ENCODE measurements at places on chromosomes 4 and X.

DNA sequence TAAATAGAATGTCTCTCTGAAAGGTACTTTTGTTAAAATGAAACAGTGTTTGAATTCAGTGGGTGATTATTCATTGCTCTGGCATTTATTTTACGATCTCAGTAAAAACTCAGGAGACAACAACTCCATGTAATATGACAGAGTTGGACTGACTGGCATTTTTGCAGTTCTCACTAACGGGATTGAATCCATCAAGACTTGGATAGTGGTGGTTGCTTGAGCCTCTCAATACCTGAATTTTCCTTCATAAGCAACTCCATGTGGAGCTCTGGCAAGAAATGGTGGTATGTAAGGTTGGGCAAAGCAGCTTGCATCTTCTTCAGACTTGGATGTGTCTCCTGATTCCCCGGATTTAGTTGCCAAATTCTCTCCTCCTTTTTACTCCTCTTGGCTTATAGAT lies 72.7 kb downstream of the FRMPD4 start:
- DNase-seq: no peak

DNA sequence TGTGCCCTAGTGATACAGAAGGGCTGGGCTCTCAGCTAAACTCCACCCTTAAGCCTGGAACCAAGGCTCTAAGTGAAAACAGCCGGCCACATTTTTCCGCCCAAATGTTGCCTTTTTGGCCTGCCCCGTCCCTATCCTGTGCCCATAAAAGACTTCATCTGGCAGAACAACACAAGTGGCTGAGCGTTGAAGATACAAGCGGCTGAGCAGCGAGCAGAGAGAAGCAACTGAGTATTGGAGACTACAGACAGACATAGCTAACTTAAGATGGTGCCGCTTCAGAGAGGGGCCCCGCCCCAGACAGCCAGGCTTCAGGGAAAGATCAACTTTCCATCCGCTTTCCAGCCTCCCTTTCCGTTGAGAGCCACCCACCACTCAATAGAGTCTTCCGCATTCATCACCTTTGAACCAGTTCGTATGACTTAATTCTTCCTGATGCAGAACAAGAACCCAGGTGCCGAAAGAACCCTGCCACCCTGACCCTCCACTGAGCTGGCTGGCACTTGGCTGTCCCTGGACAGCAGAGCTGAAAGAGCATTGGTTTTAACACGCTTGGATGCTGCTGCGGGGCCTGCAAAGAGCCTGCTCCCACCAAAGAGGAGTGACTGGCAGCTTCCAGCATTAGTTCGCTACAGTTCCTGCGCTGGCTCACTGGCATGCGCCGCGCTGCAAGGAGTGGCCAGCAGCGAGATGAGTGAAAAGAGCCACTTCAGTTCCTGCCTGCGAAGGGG lies 853.2 kb upstream of the INTU start:
- DNase-seq: no peak

GRCh38 chrX:74343343-74344279 lies 39.6 kb downstream of the ZCCHC13 start:
- DNase-seq: peak; percentile 1

DNA sequence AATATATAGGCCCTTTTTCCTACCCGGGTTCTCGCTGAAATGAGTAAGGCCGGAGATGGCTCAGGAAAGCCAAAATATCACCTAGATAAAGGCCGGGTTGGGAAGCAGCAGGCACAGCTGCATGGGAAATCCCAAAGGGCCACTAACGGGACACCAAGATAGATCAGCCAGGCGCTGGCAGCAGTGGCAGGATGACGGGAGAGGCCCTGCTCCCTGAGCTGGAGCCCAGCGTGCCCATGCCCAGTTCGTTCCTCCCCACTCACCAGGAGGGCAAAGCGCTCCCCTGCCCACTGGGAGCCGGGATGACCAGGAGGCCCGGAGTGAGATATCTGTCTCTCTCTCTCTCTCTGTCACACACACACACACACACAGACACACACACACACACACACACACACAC lies 109.8 kb downstream of the DCTD start:
- DNase-seq: no peak

- DNase-seq: no peak
Observed at GRCh38 chrX:68677998-68678397, 30.5 kb downstream of the STARD8 start.

GRCh38 chr4:71194454-71194853 lies 144.4 kb upstream of the SLC4A4 start:
- DNase-seq: no peak

DNA sequence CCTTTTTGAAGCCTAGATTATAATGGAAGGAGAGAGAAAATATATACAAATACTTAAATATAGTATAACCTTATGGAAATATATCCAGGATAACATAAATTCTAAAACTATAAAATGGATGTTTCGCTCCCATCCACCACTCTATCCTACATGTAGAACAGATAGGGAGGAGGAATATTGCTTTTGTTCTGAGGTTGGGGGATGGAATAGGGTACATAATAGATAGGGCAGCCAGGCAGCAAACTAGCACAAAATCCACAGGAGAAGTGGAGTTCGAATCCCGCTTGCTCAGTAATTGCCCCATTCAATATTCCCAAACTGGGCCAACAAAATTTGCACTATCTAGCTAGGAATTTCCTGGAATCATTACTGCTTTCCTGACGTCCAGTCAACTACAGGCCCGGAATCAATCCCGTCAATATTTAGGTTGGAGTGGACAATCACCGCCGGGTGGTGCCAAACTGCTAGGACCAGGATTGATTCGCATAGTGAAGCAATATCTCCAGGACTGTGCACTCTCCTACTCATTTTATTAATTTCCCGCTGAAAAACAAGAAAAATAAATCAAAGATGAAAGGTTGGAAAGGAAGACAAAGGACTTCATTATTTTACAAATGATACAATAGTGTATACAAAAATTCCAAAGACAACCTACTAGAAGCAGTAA lies 40.4 kb upstream of the PAPSS1 start:
- DNase-seq: no peak

GRCh38 chr4:186191200-186192065 lies at the start of gene CYP4V2:
Gene CYP4V2 (plus strand): TSS chr4:186191567. CDS start chr4:186191824, 257 bp downstream.
- DNase-seq: peak; percentile 84

DNA sequence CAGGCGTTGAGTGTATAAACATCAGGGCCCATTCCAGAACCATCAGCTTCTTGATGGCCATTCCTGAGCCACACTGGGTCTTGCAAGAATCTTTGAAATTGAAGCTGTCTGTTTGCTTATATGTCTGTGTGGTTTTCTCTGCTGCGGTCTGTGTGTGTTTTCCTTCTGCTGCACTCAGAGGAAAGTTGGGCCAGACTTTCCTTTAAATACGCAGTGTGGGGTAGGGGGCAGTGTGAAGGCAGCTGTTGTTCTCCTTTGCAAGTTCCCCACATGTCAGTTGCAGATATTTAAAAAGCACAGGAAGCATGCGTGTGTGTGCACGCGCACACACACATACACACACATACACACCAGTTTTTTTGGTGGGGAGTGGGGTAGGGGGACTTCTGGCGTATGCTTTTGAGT lies 32.1 kb downstream of the CCKAR start:
- no peak for DNase-seq

DNA sequence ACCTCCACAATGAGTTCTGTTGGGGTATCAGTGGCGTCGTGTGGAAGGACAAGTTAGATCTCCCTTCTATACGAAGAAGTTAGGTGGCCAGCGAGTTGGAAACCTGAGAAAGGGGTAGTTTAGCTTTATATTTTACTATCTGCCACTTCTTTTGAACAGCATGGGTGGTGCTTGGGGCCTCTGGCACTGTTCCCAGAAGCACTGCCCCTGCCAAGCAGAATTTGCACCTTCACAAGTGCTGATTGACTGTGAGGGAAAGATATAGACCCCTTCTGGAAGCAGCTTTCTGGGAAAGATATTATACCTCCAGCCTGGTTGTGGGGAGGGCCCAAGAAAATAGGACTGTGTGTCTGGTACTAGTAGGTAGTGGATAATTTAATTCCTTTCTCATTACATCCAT lies 246.9 kb downstream of the FBXO8 start:
- DNase-seq: no peak

GRCh38 chrX:105829011-105829410 lies 6.7 kb downstream of the NRK start:
- DNase-seq: no peak

GRCh38 chrX:130106071-130106470 lies 4.2 kb downstream of the ELF4 start:
- DNase-seq: no peak

DNA sequence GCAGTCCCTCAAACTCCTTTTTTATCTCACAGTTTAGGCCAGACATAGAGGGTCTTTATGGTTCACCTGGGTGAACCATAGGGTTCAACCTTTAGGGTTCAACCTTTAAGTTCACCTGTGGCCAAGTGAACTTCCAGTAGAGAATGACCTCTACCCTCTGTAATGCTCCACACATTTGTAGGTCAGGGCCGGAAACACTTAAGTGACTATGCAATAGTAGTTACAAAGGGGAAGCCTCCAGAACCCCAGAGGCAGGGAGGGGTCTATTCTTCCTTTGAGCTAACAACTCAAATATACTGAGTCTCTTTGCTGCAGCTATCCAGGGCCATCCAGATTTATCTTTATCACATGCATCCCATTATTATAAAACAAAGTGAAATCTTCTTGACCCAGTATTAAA lies 100.0 kb downstream of the LARP1B start:
- DNase-seq: no peak

DNA sequence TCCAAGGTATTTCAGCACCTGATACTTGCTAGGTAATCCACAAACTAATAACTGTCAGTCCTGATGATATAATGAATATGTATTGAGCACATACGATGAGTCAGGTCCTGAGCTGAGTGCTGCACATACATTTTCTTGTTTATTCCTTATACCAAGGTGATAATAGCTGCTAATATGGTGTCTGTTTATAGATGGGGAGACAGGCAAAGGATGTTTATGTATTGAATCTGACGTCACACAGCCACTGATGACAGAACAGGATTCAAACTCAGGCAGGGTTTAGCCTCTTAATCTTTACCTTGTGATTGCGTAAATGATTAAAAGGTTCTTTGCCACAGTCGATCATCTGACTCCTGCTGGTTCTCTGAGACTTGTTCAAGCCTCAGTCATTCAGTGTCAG lies 609.9 kb upstream of the CPEB2 start:
- no peak for DNase-seq

GRCh38 chrX:136671006-136671610 lies 23.1 kb downstream of the CD40LG start:
- DNase-seq: no peak

- DNase-seq: no peak
Observed at GRCh38 chr4:9800848-9801247, 19.4 kb downstream of the DRD5 start.

- DNase-seq: no peak
Observed at GRCh38 chrX:71619193-71619592, 882 bp upstream of the CXCR3 start.

DNA sequence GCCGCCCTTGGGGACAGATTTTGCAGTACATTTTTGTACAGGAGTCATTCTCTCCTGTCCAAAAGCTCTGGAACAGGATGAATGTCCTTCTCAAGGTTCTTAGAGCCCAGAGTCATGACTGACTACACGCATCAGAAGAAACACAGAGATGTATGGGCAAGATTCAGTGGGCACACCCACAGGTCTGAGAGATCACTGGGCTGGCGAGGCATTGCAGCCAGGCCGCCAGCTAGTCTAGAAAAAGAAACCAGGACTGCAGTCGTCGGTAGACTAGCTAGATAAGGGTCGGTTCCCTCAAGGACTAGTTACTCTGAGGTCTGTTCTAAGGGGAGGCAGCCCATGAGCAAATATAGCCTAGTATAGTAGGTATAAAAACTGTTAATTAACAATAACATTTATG lies 19.8 kb downstream of the GBA3 start:
- no peak for DNase-seq

DNA sequence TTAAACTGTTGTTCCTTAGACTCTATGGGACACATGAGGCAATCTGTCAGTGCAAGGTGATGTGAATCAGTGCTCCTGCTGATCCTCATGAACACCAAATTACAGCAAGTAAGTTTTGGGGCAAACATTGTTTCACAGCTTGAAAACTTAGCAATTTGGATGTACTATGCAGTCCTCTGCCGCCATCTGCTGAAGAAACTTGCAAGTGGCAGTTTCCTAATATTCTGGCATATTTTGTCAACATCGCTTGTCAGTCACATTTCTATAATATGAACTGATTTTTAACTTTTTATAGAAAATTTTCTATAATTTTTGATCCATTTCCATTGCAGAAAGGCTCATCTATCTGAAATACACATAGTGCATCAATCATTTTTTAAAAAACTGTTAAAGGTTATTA lies 56.3 kb downstream of the ZAR1 start:
- no peak for DNase-seq

All from occipital lobe (tissue), 3 donors.